ENCODE measurements at places on chromosomes 7 and 10.

DNA sequence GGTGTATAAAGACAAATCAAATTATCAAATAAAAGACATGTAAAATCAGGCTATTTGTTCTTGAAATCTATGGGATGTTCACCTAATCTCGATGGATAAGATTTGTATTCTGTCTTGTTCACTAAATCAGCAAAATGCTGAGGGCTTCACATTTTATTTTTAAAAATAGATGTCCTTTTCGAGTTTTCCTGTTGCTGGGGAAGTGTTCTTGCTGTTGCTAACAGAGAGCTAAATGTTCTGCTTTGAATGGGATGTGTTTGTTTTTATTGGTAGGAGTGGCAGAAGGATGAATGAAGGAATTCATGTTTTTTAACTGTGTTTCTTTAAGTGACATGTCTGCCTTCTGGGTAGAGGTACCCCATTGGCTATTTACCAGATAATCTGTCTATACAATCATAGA is 7.3 kb upstream of the SNX13 start:
- no peak for DNase-seq

- DNase-seq = peak; percentile 58
Measured at GRCh38 chr7:139231513-139232376, 708 bp downstream of the UBN2 start.

GRCh38 chr10:35379226-35380137 is 43.2 kb downstream of the CCNY start:
- DNase-seq = no peak

DNA sequence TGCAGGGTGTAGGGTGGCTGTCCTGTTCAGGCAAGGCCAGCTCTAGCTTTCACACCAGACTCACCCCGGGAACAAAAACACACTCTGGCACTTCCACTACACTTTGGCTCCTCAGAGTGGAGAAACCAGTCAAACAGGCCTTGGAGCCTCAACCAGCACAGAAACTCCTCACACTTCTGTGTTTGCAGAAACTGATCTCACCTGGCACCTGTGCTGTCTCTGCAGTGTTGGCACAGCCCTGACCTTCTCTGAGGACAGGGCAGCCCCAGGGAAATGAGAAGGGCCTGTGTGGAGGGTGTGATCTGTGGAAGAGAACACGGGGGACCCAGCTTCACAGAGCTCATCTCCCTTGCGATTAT is 4.1 kb upstream of the CALML5 start:
- DNase-seq = no peak

GRCh38 chr10:131444286-131444685 is 132.8 kb upstream of the TCERG1L start:
- no peak for DNase-seq

GRCh38 chr10:96468845-96469244 is 44.9 kb downstream of the TLL2 start:
- no peak for DNase-seq

- no peak for DNase-seq
Measured at GRCh38 chr10:4247379-4247778, 462.4 kb upstream of the KLF6 start.

GRCh38 chr10:97307441-97307840 is 11.6 kb upstream of the FRAT1 start:
- no peak for DNase-seq

DNA sequence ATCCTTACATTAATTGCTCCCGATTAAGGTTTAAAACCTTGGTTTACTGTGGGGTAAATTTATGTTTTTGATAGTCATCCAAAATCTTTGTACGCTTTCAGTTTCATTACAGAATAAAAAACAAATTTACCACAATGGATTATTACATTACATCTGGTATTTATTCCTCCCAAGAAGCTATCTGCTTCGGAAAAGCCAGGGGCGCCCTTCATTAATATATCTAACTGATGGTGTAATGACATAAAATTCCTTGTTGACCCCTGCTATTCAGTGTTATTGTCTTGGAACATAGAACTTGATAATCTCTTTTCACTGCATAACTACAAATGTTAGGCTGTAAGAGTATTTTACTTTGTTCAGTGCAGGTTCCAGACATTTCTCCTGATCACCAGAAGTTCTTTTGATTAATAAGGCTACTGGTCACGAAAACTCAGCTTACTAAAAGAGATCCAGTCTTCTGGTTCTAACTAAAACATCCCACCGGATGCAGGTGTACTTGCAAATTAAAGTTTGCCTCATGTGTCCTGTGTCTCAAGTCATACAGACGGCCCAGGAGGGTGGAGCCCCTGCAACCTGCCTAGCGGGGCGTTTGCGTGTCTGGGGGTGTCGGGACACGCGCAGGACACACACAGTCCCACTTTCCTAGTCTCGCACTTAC is 581 bp upstream of the GLCCI1 start:
- no peak for DNase-seq

DNA sequence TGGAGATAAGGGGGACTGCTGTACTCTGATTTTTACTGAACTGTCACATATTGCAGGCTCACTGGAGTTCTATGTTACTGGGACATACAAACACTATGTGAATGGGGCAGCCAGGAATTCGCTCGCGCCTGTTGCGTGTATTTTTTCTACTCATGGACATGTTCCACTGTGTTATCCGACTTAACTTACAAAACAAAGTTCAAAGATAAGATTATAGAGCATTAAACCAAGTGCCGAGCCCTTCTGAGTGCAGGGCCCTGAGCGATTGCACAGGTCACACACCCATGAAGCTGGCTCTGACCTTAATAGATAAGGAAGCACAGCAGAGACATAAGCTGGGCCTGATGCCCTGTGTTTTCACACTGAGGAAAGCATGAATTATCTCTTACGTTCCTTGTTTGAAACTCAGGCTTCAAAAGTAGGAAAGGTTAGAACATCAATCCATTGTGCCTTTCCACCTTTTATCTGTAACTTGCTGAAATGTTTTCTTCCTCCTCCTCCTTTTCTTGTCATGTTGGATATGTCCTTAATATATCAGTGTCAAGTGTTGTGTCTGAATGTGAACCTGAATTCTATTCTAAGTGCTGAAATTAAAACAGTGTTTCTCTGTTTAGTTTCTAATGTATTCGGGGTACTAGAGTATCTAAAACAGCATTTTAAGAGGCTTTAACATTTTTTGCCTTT is 273.8 kb downstream of the AUTS2 start:
- DNase-seq = no peak

DNA sequence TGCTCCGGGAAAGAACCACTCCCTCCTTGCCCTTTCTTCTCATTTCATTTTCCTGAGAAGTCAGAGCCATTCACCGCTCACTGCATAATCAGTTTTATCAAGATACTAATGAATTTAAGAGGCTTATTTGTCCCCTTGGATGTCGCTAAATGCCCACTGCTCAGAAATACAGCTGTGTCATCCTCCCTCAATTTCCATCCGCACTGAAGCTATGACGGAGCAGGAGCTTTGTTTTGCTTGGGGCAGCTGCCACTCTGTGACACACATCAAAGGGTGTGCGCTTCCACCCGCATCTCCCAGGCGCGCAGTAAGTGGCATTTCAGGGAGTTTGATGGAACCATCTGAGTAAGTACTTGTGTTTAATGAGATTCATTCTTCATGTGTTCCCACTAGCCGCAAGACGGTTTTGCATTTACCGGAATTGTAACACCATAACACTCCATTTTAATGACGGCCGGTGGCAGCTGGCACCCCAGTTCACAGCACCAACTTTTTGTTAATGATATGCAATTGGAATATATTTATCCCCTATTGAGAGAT is 103.8 kb upstream of the PARD3 start:
- DNase-seq = no peak

DNA sequence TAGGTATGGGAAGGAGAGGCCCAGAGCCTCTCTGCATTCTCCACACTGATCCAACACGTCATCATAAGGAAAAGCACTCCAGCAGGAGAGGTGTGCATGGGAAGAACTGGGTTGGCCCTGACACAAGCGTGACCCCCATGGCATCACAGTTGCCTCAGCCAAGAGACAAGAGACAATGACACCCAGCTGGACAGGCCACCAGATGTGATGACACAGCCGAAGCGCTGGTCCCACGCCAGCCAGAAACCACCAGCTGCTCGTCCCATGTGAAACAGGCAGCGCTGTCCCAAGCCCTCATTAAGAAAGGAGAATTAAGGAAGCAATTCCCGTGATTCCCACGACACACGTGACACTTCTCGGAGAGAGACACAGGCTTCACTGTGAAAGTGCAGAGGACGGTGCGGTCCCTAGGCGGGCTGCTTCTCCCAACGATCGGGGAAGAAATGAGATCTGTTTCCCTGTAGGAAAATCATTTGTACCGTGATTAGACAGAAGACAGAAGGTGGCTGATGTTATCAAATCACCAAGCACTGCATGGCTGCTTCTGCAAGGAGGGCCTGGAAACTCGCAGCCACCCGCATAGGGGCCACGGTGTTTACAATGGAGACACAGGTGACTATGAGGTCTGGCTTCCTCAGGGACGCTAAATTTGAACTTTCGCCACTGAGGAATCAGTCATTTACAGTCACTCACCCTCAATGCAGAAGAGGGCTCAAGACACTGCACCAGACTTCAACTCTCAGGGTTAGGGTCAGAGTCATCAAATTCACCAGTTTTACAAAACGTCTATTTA is 74.5 kb downstream of the DIP2C start:
- no peak for DNase-seq

DNA sequence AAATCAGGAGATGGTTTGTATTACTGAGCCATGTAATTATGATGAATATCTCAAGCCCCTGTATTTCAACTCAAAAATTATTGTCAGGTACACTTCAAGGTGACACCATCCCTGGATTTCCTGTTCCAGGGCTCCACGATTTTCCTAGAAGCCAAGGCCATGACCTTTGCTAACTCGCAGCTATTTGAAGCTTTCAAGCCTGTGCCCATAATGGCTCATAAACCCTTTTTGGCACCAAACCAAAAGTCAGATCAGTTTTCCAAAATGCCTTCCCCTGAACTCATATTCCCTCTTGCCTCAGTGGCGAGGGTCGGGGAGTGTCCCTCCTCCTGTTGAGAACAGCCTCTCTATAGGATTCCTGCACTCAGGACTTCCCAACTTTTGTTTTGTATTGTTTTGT is 70.8 kb downstream of the HIP1 start:
- DNase-seq = no peak

DNA sequence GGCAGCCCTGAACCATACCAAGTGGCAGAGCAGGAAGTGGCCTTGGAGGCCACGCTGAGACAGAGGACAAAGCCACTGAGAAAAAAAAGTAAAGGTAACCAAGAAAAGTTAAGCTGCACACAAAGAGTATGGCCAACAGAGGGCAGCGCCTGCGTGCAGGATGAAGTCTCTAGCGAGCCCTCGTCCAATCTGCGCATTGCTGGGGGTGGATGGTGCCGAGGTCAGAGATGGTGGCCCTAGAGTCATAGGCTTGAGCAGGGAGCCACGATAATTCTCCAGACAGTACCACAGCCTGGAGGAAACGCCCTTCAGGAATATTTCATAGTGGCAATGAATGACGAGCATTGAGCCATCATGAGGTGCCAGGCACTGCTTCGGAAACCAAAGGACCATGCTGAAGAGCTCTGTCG is 9.7 kb downstream of the ATP6V0E2 start:
- DNase-seq = peak; percentile 41

GRCh38 chr10:21078410-21079329 is 181.6 kb upstream of the NEBL start:
- peak; percentile 61 for DNase-seq

- peak; percentile 12 for DNase-seq
Measured at GRCh38 chr7:28570970-28571288, 158.6 kb downstream of the CREB5 start.

- no peak for DNase-seq
Measured at GRCh38 chr7:134916171-134916883, 70.0 kb upstream of the AGBL3 start.

DNA sequence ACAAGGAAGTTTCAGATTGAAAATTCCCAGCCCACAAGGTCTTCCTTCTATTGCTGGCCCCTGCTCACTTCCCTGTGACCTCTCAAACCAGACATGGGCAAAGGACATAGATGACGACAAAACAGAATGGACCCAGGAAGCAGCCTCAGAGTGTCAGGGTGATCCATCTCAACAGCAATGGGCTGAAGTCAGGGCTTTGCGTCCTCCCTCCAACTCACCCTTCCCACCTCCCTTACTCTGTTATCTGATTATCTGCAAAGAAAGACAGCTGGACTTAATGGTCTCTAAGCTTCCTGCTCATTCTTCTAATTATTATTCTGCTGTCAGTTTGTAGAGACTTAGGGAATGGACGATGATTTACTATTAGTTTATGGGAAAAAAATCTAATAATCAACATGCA is 115.9 kb downstream of the PIP4K2A start:
- DNase-seq = no peak

GRCh38 chr10:113058523-113059370 is 108.7 kb downstream of the TCF7L2 start:
- DNase-seq = peak; percentile 67

- no peak for DNase-seq
Measured at GRCh38 chr10:100348389-100348927, 1.4 kb downstream of the SCD start.

GRCh38 chr7:94182721-94183120 is 178.6 kb upstream of the BET1 start:
- no peak for DNase-seq

- peak; percentile 28 for DNase-seq
Measured at GRCh38 chr7:141231018-141231792, 157.3 kb downstream of the TMEM178B start.

DNA sequence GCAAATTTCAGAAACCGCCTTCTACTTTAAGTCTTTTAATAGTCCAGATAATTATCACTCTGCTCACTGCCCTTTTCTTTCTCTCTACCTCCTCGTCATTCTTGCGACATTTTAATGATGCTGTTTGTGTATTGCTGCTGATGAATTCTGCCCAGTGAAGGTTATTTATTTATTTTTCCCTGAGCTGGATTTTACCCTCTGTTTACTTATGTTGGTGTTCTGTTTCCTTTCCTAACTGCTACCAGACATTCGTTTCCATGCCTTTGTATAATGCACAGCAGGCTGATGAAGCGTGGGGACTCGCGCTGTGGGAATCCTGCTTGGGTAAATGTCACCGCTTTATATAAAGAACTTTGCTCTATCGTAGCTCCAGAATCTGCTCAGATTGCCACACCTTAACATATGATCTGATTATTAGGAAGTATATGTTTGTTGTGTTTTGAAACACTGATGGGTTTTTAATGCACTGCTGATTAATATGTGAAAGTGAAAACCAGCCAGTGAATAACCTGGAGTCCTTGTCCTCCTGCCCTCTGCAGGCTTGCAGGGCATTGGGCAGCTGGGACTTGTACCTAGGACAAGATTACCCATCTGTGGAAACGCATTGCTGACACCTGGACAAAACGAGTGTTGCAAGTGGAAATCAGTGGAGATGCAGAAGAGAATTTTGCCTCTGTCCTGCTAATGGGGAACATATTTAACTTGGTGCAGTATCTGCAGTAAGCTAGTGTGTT is 291.5 kb downstream of the SDK1 start:
- DNase-seq = peak; percentile 13

GRCh38 chr10:106360870-106361269 is 803.6 kb downstream of the SORCS1 start:
- no peak for DNase-seq

DNA sequence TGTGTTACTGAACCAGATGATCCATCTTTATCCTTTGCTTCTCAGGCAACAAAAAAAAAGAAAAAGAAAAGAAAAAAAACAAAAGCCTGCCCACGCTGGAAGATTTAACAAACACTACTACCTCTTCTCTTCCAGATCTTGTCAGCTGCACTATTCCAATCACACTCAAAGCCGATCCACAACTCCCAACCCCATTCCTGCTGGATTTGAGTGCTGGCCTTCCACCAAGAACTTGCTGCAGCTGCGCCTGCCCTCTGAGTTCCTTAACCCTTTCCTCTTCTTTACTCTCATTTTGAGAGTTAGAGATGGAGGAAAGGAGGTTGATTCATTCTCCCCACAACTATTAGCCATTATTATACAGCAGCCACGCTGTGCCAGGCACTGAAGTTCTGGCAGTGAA is 16.0 kb upstream of the ITGA8 start:
- DNase-seq = no peak

- DNase-seq = no peak
Measured at GRCh38 chr7:154674191-154674590, 328.7 kb downstream of the PAXIP1 start.

Measured in HepG2 (cell line).